ENCODE measurements at places on chromosomes 12 and 14.
A peak's percentile ranks its signal among the peaks of the same experiment; 100 is the strongest.

- DNase-seq, result no peak
These were observed 34.1 kb downstream of the RAD51B start for GRCh38 chr14:67853715-67854114.

- DNase-seq, result no peak
These were observed 278.1 kb downstream of the RAD51B start for GRCh38 chr14:68097727-68098126.

GRCh38 chr12:52590021-52590420 is 11.2 kb downstream of the KRT72 start:
- no peak for DNase-seq

GRCh38 chr12:132803888-132804287 is 24.8 kb downstream of the GOLGA3 start:
- no peak for DNase-seq

GRCh38 chr12:50220363-50220995 is 53.3 kb upstream of the CERS5 start:
- peak; percentile 94 for DNase-seq

DNA sequence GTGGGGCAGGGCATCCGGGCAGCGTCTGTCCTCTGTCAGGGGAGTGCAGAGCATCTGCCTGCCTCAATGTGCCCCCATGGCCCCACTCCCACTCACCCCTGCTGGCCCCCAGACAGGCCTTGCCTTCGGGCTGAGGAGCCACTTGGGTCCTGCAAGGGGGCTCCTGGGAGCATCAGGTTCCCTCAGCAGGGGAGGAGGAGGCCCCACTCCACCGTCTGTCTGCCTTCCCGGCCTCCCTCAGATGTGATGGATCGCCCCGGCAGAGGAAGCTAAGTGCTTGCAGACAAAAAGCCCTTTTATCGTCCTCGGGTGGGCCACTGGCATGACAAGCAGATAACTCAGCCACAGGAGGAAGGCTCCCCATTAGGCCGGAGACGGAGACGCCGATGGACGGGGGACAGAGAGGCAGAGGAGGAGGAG is 35.1 kb downstream of the NCOR2 start:
- DNase-seq, result no peak

DNA sequence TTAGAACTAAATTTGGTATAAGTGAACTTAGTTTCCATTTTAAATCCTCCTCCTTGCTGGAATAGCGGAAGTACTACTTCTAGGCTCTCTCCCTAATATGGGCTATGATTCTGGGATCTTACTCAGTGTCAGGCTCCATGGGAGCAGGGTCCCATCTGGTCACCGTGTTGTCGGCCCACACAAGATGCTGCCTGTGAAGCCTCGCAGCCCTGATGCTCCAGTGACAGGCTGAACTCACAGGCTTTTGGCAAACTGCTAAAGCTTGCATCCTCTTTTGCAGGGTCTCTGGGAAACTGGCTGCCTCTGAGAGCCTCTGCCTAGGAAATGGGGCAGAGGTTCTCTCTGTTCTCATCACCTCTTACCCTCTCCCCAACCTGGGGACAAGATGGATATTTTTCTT is 88.4 kb downstream of the RPAP3 start:
- DNase-seq, result no peak

DNA sequence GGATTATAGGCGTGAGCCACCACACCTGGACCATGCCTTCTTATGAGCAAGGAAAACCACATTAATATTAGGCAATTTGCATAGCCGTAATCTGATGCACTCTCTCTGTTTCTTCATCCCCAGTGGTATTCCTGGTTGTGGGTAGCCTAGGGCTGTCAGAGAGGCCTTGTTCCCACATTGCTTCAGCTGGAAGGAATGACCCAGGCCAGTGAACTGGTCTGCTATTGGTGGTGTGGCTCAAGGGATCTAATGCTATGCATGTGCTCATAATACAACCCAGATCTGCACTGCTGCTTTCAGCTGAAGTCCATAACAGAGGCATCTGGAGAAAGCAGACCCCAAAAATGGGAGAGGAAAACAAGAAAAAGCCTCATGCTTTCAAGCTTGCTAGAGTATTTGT is 33.1 kb upstream of the G2E3 start:
- no peak for DNase-seq

DNA sequence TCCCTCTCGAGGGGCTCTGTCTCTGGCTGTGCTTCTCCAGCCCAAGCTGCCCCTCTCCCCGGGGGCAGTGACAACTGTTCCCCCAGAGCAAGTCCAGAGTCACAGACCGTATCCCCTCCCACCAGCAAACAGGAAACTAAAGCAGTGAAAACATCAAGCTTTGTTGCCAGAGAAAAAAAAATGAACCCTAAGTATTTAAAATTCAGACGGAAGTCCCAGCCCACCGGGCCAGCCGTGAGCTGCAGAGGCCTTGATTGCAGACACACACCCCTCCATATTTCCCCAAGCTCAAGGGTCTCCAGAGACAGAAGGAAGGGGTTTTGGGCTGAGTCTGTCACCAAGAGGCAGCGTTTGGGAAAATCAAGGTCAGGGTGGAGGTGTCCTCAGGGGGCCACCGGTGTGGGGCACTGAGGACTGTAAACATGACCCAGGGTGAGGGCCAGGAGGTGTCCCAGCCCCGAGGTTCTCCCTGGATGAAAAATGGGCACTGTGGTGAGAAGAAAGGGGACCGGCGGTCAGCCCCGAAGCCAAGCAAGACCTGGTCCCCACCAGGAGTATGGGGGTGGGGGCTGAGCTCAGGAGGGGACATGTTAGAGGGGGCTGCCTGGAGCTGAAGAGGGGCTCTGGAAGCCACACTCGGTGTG is 7.7 kb downstream of the PHETA1 start:
- DNase-seq, result no peak

GRCh38 chr14:74488786-74489397 is 4.2 kb downstream of the NPC2 start:
- no peak for DNase-seq

- peak; percentile 78 for DNase-seq
These were observed 103.5 kb upstream of the BCAT1 start for GRCh38 chr12:25052196-25052913.

- DNase-seq, result no peak
These were observed 58.7 kb downstream of the MVK start for GRCh38 chr12:109632342-109632741.

DNA sequence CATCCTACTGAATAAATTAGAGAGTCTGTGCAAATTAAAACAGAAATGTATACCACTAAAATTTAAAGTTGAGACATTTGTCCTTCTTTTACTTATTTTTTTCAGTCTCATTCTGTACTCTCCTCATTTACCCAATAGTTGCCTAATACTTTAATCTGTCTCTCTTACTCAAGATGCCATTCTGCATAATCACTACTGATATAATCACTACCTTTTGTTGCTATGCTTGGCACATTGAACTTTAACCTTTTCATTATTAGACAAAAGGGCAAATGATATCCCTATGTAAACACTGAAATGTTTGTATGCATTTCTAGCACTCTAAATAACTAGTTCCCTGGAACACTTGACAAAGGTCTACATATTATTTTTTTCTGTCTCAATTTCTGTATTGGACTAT is 1108.3 kb upstream of the FLRT2 start:
- no peak for DNase-seq

- DNase-seq, result no peak
These were observed 95.4 kb downstream of the PTPRO start for GRCh38 chr12:15417691-15418090.

Measured in activated CD4-positive, alpha-beta T cell treated with anti-CD3 and anti-CD28 coated beads, Interleukin-10, Interleukin-2, amounts not matched to agents 100 ng/mL and 50 ng/mL, durations not matched to agents 16 hours and 8 hours (primary cell).